ENCODE measurements at places on chromosomes 12 and 14.

- DNase-seq, result no peak
Measured at GRCh38 chr12:38144601-38145436, 171.8 kb upstream of the ALG10B start.

- peak; percentile 63 for DNase-seq
Measured at GRCh38 chr12:20369305-20370013, 1.1 kb downstream of the PDE3A start.

DNA sequence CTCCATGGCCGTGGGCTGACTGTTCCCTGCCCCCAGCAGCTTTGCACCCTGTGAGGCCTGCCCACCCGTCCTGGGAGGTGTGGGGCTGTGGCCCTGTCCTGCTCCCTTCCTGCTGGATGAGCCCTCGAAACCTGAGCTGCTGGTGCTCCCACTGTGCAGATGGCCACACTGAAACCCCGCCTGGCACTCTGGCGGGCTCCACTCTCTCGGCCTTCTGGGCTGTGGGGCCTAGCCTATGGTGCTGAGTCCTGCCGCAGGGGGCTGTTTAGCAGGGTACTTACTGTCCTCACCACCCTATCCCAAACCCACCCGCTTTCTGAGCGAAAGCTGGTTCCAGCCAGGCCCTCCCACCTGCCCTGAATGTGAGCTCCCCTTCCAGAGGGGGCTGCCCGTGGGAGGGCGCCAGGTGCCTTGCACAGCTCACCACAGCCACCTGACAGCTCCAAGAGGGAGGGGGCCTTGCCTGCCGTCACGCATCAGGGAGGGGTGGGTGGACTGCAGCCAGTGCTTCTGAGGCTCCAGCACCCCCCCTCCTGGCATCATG is 7.3 kb downstream of the SLC25A47 start:
- no peak for DNase-seq

DNA sequence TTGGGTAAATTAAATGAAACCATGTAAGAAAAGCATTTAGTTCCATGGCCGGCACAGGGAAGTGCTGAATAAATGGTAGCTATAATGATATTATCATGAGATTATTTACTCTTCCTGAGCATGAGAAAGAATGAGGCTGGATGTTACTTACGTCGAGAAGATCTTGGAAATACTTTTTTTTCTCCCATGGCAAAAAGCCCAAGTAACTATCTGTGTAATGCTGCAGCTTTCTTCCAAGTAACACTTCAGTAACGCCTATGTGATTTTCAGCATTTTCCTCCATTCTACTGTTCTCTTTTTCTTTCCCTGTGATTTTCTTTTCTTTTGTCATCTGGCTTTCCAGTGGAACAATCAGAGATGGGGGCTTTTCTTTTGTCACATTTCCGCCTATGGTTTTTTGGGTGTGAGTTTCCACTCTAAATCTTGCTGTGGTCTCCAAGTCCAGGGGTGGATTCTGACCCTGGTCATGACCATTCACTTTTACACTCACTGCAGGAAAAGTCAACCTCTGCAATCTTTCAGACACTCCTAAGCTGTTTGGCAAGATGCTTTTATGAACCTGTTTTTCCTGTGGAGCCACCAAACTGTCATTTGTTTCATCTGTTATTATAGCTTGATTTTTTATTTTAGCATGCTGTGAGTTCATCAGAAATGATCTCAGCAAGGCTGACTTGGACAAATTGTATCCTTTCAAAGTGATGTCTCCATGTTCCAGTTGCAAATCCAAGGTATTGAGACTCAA is 25.0 kb upstream of the SYCP3 start:
- DNase-seq, result no peak

DNA sequence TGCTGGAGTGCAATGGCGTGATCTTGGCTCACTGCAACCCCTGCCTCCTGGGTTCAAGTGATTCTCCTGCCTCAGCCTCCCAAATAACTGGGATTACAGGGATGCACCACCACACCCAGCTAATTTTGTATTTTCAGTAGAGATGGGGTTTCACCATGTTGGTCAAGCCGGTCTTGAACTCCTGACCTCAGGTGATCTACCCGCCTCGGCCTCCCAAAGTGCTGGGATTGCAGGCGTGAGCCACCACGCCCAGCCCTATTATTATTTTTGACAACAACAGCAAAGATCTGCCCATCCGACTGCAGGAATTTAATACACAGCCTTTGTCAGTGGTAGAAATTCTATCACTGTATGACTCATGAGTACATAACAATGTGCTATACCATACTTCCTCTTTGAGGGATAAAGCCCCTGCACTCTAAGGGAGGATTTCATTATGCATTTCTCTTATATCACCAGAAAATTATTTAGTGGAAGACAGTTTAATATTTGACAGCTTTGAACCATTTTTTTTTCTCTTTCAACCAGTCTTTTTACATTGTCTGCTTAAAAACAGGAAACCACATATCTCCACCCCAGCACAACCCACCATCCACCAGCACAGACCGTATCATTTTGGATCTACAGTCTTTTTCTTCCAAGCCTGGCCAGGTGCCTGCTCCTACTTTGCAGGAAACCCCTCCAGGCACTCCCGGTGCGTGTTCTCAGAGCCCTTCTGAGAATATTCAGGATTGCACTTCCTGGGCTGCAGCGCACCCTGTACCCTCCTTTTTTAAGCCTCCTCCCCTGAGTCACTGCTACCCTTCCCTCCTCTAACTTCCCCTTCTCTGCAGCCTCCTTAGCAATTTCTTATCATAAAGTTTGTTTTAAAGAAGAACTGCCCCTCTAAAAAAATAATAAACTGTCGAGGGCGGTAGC is 594 bp downstream of the ARHGDIB start:
- no peak for DNase-seq

DNA sequence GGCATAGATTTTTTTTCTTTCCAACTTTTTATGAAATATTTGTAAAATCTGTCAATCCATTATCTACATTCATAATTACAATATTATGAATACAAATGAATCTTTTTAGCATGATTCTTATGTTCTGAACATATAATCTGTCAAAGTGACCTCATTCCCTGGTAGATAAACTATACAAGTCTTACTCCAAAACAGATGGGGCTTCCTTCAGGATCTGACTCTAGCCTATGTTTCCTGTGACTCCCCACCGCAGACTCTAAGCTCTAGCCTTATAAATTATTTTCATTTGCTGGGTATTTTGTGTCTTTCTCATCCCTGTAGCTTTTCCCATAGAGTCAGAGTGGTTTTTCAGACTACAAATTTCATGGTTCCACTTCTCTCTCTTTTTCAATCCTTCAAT is 202.1 kb upstream of the KITLG start:
- no peak for DNase-seq

DNA sequence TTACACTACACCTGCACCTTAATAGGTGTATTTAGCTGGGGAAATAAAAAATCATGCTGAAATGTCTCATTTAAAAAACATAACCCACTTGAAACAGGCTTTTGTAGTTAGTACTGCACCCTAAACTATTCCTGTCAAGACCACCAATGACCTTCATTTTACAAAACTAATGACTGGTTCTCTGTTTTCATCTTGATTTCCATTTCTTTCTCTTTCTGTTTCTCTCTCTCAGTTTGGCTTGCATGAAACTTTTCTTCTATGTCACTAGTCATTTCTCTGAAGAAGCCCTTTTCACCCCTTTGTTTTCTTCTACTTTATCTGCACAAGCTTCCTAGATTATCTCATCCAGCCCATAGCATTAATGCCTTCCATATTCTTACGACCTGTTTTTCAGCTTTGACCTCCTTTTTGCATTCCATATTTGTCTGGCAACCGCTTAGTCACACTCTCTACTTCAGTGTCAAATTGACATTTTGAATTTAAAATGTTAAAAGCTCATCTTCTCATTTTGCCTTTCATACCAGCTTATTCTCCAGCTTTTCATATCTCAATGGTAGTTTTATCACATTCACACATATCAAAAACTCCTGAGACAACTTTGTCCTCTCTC is 32.7 kb upstream of the KLRF1 start:
- no peak for DNase-seq

DNA sequence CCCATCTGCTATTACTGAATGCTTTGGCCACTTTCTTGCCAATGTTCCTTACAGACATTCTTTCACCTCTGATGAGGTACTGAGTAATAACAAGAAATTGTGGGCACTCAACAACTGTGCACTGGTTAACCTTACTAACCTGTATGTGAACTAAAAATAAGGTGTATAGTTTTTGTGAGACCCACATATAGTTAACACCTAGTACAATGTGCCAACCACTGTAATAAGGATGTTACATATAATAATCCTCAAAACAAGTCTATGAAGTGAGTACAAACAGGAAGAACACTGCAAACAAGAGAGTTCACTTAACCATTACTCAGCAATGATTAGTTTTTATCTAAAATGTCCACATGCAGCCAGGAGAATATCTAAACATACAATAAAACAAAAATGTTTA is 4.5 kb downstream of the DDHD1 start:
- no peak for DNase-seq
